ENCODE measurements at places on chromosomes 5 and 9.

DNA sequence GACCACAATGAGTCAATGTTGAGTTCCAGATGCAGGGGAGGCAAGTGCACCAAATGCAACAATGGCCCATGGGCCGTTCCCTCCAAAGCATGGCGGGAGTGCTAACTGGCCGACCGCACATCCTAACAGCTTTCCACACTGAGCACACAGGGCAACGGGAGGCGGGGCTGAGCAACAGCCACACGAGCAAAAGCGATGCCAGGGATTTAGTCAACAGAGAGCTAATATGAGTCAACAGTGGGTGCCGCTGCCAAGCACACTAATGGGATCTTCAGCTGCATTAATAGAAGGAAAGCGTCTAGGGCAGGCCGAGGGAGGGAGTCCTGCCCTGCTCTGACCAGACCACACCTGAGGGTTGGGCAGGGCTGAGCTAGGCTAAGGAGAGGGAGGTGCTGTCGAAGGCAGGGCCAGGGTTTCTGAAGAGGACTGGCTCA is 4.6 kb downstream of the EPB41L4B start:
- no peak for DNase-seq

DNA sequence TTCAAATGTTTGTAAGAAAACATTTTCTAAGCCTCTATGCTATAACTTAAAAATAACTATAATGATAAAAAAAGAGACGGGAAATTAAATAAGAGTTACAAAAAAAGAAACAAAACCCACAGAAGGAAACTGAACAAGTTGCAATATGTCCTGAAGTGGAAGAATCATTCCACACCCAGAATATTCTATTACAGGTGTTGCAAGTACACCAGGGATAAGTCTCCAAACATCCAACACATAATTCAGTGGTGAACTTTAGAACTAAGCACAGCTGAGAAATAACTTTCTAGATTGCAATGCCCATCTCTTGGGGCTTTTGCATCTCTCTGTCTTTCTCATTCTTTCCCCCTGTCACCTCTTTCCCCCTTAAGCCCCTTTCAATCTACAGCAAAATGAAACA is 325.2 kb downstream of the BRINP1 start:
- no peak for DNase-seq

DNA sequence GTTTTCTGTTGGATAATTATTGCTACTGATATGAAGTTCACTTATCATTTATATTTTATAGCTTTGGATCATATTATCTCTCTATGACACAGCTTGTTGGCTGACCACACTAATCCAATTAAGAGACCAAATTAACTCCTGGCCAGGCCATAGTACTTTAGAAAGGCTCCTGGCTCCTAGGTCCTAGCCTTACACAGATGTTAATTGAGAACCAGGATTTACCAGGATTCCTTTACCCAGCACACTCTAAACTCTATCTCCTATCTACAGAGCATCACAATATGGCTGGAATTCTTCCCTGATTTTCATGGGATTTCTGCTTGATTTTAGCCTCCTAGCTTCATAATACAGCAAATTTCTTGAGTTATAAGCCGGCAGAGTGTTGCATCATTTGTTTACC is 80.3 kb downstream of the SLCO6A1 start:
- no peak for DNase-seq

- DNase-seq: no peak
Observed at GRCh38 chr9:132231019-132231701, 69.3 kb downstream of the NTNG2 start.

- DNase-seq: no peak
Observed at GRCh38 chr5:76443066-76443800, 40.1 kb downstream of the IQGAP2 start.

DNA sequence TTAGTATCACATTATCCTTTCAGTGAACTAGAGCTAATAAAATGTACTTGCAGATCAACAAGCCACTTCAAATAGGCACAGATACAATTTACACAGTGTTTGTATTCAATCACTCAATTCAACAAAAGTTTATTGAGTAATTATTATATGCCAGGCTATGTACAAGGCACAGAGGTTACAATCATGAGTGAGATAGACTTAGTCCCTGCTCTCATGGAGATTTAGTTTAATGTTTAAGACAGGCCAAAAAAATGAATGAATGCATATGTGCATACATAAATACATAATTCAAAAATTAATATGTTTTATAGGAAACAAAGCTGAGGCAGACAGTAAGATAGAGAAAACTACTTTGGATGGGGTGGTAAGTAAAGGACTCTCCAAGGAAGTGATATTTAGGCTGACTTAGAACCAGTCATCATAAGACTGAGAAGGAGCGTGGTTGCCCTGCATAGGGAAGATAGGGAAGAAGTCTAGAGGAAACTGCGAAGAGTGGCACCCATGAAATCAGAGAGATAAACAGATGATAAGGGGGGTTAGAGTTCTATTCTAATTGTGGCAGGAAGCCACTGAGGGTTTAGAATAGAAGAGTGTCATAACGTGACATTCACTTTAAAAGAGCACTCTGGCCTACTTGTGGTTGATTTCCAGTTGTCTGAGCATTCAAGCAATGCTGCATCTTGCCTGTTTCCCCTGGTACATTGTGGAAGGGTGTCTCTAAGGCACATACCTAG is 49.7 kb upstream of the GRAMD2B start:
- no peak for DNase-seq

DNA sequence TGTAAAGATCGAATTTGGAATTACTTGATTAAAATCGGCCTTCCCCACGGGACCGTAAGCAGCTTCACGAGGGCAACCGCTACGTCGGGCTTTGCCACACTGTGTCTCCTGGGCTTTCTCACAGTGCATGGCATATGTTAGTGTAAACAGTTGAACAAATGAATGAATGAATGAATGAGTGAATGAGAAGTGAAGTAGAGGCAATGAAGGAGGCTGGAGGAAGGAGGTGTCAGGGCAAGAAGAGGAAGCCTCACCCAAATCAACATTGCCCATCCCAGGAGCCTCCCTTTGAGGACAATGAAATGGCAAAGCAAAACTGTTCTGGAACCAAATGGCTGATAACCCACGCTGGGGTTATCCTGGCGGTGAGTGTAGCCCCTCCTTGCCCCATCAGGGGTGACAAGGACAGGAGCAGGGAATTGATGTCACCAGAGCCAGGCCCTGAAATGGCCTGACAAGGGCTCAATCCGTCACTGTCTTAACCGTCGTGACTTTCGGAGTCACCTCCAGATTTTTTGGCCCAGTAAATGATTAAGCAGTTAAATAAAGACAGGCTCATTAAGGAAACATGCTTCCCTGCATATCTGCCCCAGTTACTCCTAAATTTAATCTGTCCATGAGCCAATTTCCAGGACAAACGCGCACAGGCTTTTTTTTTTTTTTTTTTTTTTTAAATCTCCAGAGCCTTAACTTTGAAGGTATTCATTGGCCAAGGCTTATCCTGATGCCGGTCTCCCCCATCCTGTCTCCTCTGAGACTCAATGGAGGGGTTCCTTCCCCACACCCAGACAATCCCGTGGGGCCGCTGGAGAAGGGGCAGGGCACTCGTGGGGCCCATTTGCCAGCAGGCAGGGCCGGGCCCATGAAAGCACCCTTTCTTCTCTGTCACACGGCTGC is 88.4 kb upstream of the BOD1 start:
- no peak for DNase-seq

GRCh38 chr9:89706731-89707191 is 101.9 kb downstream of the GADD45G start:
- no peak for DNase-seq

DNA sequence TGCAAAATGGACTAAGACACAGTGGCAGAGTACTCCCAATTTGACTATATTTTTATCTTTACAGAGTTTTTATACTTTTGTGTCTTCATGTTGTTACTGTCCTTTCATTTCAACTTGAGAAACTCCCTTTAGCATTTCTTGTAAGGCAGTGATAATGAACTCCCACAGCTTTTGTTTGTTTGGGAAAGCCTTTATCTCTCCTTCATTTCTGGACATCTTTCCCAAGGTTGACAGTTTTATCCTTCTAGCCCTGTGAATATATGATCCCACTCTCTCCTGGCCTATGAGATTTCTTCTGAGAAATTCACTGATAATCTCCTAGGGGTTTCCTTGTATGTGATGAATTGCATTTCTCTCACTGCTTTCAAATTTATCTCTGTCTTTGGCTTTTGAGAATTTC is 9.2 kb upstream of the SARDH start:
- no peak for DNase-seq

DNA sequence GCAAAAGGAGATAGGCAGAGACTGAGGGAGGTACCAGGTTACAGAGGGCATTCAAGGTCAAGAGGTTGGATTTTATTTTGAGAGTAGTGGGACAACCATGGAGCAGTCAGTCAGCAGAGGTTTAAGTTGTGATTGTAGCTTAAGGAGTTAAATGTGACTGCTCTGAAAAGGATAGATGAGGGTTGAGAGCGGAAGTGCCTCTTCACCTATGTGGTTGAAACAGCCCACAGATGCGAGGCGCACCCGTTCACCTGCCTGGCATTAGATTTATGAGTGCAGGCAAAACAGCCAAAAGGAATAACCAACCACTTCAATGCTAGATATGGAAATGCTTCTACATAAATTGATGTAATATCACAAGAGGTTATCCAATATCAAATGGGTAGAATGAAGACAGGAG is 8.4 kb downstream of the ZNF474 start:
- no peak for DNase-seq

- no peak for DNase-seq
Observed at GRCh38 chr5:36496471-36496870, 109.9 kb upstream of the SLC1A3 start.

- DNase-seq: no peak
Observed at GRCh38 chr9:117387422-117387821, 27.4 kb downstream of the ASTN2 start.

DNA sequence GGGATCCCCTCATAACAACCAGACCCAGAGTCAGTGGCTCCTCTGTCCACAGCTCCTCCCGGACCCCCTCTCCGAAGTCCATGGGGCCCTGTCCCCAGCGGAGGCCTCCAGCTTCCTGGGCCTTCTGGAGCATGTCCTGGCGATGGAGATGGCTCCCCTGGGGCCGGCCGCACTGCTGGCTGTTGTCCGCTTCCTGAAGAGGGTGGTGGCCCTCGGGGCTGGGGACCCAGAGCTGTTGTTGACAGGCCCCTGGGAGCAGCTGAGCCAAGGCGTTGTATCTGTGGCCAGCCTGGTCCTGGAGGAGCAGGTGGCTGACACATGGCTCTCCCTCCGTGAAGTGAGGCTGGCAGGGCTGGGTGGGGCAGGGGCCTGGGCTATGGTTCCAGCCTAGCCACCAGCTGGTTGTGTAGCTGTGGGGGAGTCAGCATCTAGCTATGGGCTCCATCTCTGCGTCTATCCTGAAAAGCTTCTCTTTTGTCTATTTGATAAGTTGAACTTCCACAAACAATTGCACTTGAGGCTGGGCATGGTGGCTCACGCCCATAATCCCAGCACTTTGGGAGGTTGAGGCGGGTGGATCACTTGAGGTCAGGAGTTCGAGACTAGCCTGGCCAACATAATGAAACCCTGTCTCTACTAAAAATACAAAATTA is 4.7 kb downstream of the ADGRD2 start:
- no peak for DNase-seq

- DNase-seq: no peak
Observed at GRCh38 chr9:88534456-88535225, at the start of gene NXNL2. Gene NXNL2, plus strand, starts transcription at chr9:88535178. Its CDS starts 257 bp downstream, at chr9:88535435.

GRCh38 chr5:74248576-74248975 is 392.0 kb downstream of the ENC1 start:
- no peak for DNase-seq

DNA sequence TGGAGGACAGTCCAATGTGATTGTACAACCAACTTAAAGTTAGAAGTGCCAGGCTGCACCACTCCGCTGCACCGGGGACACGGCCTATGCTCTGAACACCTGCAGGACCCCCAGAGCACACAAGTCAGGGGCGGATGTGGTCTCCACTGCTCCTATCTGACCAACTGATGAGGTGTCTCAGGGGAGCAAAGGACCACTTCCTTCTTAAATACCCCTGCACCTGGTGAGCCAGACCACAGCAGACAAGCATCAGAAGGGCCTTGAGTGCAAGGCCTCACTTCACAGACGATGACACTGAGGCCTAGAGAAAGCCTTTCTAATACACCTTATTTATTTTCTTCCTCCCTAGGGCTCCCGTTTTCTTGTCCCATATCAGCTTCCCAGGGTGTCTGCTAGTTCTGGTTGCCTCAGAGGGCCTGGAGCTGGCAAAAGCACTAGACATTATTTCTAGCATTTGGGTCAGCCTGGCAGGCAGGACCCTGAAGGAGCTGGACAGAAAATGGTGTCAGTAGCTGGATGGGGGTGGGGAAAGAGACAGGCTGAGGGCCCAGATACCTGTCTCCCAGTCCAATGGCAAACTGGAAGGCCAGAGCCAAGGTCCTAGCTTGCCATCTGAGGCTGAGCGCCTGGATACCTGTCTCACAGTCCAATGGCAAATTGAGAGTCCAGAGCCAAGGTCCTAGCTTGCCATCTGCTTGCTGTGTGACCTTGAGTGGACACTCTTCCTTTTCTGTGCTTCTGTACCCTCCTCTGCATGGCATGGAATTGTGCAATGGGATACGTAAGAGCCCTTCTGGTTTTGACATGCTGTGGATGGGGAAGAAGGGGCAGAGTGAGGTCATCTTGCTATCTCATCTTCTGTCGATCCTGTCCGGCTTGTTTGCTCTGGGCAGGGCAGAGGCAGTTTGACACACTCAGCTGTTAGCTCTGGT is 9.0 kb downstream of the CCDC69 start:
- peak; percentile 58 for DNase-seq

DNA sequence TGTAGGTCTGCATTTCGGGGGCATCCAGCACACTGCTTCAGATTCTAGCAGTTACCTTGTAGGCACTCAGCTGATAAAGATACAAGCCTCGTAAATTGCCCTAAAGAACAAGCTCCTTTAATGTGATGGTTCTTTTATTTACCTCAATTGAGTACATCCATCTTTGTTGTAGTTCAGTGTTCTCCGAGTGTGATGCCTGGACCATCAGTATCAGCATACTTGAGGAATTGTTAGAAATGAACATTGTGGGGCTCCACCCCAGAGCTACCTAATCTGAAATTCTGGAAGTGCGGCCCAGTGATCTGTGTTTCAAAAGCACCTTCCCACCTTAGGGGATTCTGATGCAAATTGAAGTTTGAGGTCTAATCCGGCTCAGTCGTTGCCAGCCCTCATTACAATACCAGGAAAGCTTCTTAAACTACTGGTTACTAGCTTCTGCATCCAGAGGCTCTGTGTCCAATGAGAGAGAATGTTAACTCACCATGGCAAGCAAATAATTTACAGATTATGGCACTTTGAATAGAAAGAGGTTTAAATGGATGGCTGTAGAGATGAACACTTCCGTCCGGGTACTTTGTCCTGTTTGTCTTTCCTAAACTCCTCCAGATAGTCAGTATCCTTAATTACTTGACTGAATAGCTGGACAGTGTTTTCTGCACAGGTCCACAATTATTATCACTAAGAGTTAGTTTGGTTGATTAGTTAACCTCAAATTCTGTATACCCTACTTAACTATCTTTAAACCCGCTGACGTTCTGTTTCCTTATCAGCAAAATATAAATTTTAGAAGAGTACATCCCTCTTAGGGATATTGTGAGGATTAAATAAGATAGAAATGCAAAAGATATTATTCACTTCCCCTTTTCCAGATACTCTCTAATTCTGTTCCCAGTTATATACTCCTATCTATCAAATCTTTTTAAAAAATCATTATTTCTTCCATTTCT is 47.9 kb downstream of the RAI14 start:
- no peak for DNase-seq
